ENCODE measurements at places on chromosomes 7 and 10.

GRCh38 chr10:84256510-84257342 lies 11.9 kb downstream of the RGR start:
- H3K4me1 ChIP-seq = peaks cover 2% of the 10 kb centered on the region
- H3K27ac ChIP-seq = no peak overlapping the region
- DNase-seq = peak; percentile 27
- H3K27me3 ChIP-seq = peaks cover 9% of the 10 kb centered on the region

DNA sequence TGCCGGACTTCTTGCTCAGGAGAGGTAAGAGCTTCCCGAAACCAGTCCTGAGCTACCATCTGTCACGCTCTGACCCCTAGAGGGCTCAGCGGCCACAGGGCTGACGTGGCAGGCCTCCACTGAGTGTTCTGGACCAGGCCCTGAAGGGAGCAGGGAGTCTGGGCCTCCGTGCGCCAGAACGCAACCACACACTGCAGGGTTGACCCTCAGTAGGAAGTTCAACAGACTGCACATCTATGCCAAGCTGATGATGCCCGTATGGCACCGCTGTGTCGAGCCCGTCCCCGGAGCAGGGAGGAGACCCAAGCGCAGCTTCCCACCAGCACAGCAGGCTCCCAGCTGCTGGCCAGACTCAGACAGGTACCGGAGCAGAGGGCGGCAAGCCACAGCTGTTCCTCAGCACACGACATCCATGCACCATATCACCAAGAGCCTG lies 39.2 kb downstream of the CAMK2B start:
- no peaks in the 10 kb centered on the region for H3K27me3 ChIP-seq
- H3K36me3 ChIP-seq = no peaks in the 10 kb centered on the region
- no peak overlapping the region for H3K4me3 ChIP-seq
- no peaks in the 10 kb centered on the region for H3K4me1 ChIP-seq
- no peak for DNase-seq

DNA sequence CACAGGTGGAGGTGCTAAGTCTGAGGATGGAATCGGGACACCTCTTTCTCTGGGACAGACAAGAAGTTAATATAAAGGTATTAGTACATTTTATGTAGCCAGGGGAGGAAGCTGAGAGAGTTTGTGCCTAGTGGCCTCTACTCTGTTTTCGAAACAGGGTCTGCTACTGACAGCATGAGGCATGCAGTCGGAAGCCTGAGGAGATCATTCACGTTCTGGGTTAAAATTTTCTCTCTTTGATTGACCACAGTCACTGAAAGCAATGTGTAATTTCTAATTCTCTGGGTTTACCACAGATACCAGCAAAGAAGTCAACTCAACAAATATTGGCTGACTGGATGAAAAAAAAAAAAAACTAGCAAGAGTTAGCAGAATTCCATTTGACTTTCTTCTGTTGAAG lies 53.3 kb upstream of the KCTD7 start:
- H3K4me3 ChIP-seq = no peak overlapping the region
- H3K36me3 ChIP-seq = peaks cover 42% of the 10 kb centered on the region
- no peak overlapping the region for H3K27ac ChIP-seq
- no peaks in the 10 kb centered on the region for H3K27me3 ChIP-seq

DNA sequence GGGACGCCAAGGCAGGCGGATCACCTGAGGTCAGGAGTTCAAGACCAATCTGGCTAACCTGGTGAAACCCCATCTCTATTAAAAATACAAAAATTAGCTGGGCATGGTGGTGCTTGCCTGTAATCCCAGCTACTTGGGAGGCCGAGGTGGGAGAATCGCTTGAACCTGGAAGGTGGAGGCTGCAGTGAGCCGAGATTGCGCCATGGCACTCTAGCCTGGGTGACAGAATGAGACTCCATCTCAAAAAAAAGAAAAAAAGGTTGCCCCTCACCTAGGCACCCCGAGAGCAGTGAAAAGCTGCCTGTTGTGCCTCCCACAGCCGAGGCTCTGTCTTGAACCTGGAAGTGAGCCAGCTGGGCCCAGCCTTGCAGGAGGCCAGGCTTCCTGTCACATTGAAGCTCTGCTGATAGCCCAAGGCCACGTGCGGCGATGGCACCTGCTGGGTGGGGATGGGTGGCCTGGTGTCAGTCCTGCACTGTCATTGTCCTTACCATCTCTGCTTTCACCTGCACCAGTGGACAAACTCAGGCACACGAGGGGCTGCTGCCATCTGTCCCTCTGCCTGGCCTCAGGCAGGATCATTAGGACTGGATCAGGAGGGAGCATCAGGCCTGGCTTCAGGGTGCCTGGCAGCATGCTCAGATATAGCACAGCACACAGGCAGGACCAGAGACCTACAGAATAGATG lies 37.8 kb downstream of the DNAJB12 start:
- DNase-seq = no peak
- peaks cover 4% of the 10 kb centered on the region for H3K36me3 ChIP-seq
- H3K27ac ChIP-seq = peak overlapping the region; percentile 46
- peaks cover 49% of the 10 kb centered on the region for H3K4me1 ChIP-seq
- no peaks in the 10 kb centered on the region for H3K27me3 ChIP-seq

DNA sequence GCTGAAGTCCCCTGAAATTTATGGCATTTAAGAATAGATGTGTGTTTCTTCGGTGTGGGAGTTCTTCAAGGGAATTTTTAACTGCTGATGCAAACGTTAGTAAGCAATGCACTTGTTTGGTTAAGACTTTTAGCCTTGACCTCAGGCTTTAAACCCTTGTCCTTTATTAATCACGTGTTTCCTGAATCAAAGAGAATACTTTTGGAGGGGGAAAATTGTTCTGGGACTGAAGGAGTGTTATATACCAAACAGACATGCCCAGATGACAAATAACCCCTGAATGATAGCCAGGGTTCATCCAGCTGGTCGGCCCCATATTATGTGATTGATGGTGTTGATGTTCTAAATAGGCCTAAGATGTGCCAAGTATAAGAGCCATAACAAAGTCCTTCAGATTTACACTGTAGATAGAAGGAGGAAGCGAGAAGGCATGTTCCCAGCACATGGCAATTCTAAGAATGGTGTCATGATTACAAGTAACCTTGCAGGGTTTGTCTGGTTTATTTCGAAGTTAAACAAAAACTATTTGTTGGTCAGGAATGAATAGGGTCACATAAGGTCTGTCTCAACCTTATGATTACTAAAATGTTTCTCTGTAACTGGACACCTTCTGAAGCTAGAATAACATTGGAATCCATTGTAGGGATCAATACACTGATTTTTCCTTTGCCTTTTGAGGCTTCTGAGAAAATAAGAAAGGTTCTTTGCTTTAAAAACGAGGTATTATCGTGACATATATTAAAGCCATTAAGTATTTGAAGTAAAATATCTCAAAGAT lies 124.2 kb upstream of the SEM1 start:
- DNase-seq = no peak
- H3K27me3 ChIP-seq = peaks cover 57% of the 10 kb centered on the region
- no peak overlapping the region for H3K27ac ChIP-seq

GRCh38 chr7:150947241-150947745 lies 30.8 kb downstream of the KCNH2 start:
- no peaks in the 10 kb centered on the region for H3K36me3 ChIP-seq
- H3K4me3 ChIP-seq = no peak overlapping the region
- H3K27me3 ChIP-seq = peaks cover 8% of the 10 kb centered on the region
- peaks cover under 1% of the 10 kb centered on the region for H3K4me1 ChIP-seq

DNA sequence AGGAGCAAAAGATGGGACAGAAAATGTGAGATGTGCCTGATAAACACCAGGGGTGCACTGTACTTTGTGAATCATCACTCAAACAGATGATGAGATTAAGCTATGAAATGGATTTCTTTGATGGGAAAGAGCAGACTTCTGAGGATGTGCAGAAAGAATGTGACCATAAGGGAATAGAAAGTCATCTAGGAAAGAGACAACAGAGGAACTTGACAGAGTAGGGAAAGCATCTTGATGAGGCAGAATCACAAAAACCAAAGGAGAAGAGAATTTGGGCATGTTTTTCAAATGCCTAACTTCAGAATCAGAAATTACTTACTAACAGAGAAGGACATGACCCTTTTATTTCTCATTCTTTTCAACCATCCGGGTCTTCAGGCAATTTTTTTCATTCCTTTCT lies 82.4 kb upstream of the LRRTM3 start:
- H3K36me3 ChIP-seq = no peaks in the 10 kb centered on the region
- no peaks in the 10 kb centered on the region for H3K27me3 ChIP-seq
- no peak overlapping the region for H3K27ac ChIP-seq
- no peak overlapping the region for H3K4me3 ChIP-seq
- no peaks in the 10 kb centered on the region for H3K4me1 ChIP-seq

- H3K36me3 ChIP-seq = no peaks in the 10 kb centered on the region
- DNase-seq = peak; percentile 14
- no peak overlapping the region for H3K27ac ChIP-seq
- H3K4me3 ChIP-seq = peak overlapping the region; percentile 27
- peaks cover 9% of the 10 kb centered on the region for H3K4me1 ChIP-seq
Observed at GRCh38 chr10:117260084-117260483, 19.2 kb downstream of the SLC18A2 start.

DNA sequence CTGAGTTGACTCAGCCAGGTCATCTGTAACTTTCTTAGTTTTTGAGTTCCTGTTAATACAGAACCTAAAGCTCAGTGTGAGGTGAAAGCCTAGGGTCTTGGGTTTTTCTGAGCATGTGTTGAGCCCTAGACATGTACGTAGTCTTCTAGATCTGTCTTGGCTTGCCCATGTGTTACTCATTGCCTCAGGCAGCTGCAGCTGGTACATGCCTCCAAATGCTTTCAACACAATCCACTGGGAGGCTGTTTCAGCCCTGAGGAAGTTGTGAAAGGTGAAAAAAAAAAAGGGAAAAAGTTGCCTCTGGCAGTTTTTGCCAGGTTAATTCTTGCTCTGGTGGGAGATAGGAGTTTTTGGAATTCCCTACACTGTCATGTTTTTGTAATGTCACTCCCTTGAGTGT lies 134.6 kb downstream of the RNF216 start:
- peaks cover 48% of the 10 kb centered on the region for H3K36me3 ChIP-seq
- no peak overlapping the region for H3K27ac ChIP-seq
- peaks cover 23% of the 10 kb centered on the region for H3K4me1 ChIP-seq
- H3K4me3 ChIP-seq = no peak overlapping the region

- H3K27ac ChIP-seq = no peak overlapping the region
- H3K4me1 ChIP-seq = peaks cover 8% of the 10 kb centered on the region
- H3K4me3 ChIP-seq = no peak overlapping the region
Observed at GRCh38 chr10:102704915-102705314, 9.3 kb downstream of the ARL3 start.

DNA sequence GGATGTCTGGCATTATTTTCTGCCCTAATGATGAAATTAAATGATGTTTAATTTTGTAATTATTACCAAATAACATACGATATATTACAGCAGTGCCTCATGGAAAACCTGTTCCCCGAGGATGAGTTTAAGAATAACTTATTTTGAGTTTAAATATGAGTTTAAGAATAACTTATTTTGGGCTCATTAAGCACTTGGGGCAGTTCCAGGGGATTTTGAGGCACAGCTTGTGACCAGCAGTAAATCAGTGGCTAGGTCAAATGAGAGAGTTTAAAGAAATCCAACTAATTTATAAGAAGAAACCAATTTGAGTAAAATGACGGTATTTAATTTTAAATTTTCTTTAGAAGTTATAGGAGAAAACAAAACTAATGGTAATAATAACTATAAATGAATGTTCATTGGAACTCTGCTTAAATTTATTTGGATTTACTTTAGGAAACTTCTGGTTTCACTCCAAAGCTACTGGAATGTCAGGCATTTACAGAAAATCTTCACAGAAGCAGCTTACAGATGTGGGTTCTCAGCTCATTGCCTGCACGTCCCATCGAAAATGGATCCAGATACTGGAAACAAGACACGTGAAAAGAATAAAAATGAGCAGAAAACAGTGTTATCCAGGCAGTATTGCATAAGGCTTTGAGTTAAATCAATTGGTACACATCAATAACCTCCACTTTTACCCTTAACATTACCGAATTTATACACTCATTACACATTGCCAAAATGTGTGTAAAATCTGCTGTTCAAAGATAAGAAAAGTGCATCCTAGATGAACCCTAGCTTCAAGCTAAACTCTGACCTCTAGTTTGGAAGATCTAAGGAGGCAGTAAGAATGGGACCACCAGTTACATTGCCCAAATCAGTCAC lies 784.5 kb upstream of the IGFBP3 start:
- no peak overlapping the region for H3K27ac ChIP-seq
- H3K4me1 ChIP-seq = no peaks in the 10 kb centered on the region
- H3K4me3 ChIP-seq = no peak overlapping the region
- H3K36me3 ChIP-seq = no peaks in the 10 kb centered on the region
- no peak for DNase-seq
- H3K27me3 ChIP-seq = no peaks in the 10 kb centered on the region

- peaks cover 2% of the 10 kb centered on the region for H3K27me3 ChIP-seq
- H3K4me3 ChIP-seq = no peak overlapping the region
- no peak for DNase-seq
- H3K27ac ChIP-seq = no peak overlapping the region
Observed at GRCh38 chr7:88121335-88121734, 98.5 kb downstream of the SRI start.

- H3K27me3 ChIP-seq = peaks cover 3% of the 10 kb centered on the region
- no peak overlapping the region for H3K27ac ChIP-seq
- H3K36me3 ChIP-seq = no peaks in the 10 kb centered on the region
- no peaks in the 10 kb centered on the region for H3K4me1 ChIP-seq
- no peak overlapping the region for H3K4me3 ChIP-seq
Observed at GRCh38 chr7:47826754-47827153, 121.5 kb downstream of the PKD1L1 start.

DNA sequence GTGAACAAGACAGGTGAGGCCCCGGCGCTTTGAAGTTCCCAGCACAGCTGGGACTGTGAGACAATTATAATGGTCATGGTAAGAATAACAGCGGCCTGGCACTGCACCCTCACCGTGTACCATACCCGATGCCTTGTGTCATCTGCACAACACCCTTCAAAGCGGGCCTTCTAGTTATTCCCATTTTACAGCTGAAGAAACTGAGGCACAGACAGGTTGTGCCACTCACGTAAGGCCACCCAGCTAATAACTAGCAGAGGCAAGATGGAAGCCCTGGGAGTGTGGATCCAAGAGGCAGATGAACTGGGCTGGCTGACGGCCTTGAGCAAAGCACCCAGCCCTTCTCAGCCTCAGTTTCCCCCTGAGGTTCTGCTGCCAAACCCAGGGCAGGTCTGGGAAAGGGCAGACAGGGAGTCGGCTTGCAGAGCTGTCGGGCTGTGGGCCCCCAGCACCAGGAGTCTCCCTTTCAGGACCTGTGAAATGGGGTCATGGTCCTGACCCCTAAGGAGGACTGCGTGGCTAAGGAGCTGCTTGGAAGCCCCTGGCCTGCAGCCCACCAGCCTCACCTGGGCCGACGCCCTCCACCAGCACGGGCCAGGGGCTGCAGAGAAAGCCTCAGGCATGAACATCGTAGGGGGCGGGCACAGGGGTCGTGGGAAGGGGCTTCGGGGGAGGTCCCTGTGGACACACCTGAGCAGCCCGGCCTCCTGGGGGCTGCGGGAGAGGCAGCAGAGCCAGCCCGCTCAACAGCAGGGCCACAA lies 15.3 kb upstream of the LFNG start:
- no peak overlapping the region for H3K27ac ChIP-seq
- no peak overlapping the region for H3K4me3 ChIP-seq
- H3K36me3 ChIP-seq = no peaks in the 10 kb centered on the region
- H3K4me1 ChIP-seq = peaks cover 14% of the 10 kb centered on the region

Measured in T-helper 2 cell treated with Interferon-gamma antibody and Interleukin-4, amounts not matched to agents 5 μg/mL and 100 μg/mL, for 36 hours (primary cell).